ENCODE measurements at places on chromosomes 13 and 19.

GRCh38 chr19:34232566-34233481, 21.5 kb upstream of the GARRE1 start:
- DNase-seq, result peak; percentile 97

- DNase-seq, result no peak
These were observed 927 bp downstream of the CHAMP1 start for GRCh38 chr13:114315074-114315785.

GRCh38 chr19:20154636-20155035, 12.4 kb upstream of the ZNF486 start:
- no peak for DNase-seq

- no peak for DNase-seq
These were observed 9.3 kb downstream of the NHLRC3 start for GRCh38 chr13:39047560-39047959.

DNA sequence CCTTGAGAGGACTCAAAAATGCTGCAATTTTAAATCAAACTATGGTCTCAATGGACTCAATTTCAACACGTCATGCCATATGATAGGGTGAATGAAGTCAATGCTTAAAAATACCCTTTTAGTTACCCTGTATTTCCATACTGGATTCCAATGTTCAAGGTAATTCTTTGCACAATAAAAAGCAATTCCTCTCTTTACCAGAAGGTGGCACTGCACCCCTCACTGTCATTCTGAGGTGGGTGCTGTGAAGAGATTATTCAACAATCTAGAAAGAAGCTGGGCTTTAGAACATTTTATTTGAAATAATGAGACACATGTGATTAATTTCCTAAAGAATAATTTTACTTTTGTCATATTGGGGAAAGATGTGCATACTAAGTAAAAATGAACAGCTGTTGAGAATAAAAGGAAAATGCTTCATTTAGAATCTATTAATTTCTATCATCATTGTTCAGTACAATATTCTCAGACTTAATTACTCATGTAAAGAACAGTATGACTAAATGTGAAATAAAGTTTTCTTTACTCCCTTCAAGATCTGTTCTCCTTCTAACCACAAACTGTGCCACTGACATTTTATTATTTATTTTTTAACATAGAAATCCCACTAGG, 789.1 kb downstream of the GPC5 start:
- peak; percentile 41 for DNase-seq

- no peak for DNase-seq
These were observed 12.5 kb upstream of the NCR1 start for GRCh38 chr19:54893406-54893805.

GRCh38 chr19:49264258-49264657, 60.7 kb downstream of the SLC6A16 start:
- no peak for DNase-seq

DNA sequence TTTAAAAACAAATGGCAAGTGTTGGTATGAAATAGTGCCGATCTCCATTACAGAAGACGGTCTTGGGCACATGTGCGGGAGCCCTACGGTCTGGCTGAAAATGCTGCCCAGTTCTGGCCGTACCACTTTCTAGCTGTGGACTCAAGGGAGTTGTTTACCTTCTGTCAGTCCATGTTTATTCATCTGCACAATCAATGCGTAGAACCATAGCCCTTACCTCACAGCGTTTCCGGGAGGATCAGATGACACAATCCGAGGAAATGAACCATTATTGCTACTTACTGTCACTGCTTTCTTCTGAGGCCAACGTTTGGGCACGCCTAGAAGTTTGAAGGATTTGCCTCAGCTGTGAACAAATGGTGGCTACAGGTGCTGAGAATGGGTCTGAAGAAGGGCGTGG, 31.2 kb downstream of the GADD45B start:
- DNase-seq, result peak; percentile 45

GRCh38 chr13:60351326-60351725, 45.7 kb upstream of the TDRD3 start:
- DNase-seq, result peak; percentile 83

- DNase-seq, result no peak
These were observed 80.4 kb upstream of the TEX29 start for GRCh38 chr13:111239764-111240670.
